Aorta (tissue), 5 donors: ENCODE measurements at places on chromosomes 1 and 21. TPM values are rescaled to one million over a fixed set of nuclear protein-coding genes. Genes with fewer than 3 reads are reported as not detected.

DNA sequence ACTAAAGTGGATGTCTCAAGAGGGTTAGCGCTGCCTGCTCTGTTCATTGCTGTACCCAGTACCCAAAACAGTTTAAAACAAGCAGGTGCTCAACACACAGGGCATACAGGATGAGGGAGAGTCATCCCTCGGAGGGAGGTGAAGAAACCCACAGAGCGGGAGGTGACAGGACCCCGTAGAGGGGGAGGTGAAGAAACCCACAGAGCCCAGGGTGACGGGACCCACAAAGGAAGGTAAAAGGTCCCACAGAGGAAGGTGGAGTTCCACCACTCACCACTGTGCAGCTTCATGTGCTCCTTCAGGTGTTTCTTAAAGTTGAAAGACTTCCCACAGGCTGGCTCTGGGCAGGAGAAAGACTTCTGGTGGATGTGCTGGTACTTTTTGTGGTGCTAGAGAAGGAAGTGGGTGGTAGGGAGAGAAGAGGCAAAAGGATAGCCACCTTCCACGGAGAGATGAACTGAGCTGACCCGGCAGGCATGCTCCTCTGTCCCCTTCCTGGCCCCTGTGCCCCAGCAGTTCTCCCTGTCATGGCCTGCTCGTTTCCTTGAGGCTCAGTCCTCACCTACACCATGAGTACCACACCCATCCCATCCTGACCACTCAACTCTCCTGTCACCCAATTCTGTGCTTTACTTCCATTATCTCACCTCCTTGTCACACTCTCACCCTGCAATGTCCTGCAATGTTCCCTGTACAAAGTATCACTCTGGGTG lies 5.1 kb downstream of the ZNF692 start:
- no peaks in the 10 kb centered on the region for H3K4me1 ChIP-seq
- DNase-seq, result no peak
- no peaks in the 10 kb centered on the region for H3K27me3 ChIP-seq
- H3K4me3 ChIP-seq, result no peak overlapping the region

GRCh38 chr1:46403916-46404315 lies 9.8 kb downstream of the FAAH start:
- DNase-seq, result peak; percentile 54
- no peak overlapping the region for H3K27ac ChIP-seq
- no peaks in the 10 kb centered on the region for H3K36me3 ChIP-seq
- H3K27me3 ChIP-seq, result no peaks in the 10 kb centered on the region
- H3K4me1 ChIP-seq, result no peaks in the 10 kb centered on the region
- no peak overlapping the region for H3K4me3 ChIP-seq

GRCh38 chr1:14366091-14367018 lies 232.1 kb upstream of the KAZN start:
- no peak overlapping the region for H3K27ac ChIP-seq
- H3K27me3 ChIP-seq, result no peaks in the 10 kb centered on the region
- peak; percentile 57 for DNase-seq

GRCh38 chr1:4755301-4755845 lies 101.0 kb downstream of the AJAP1 start:
- no peak overlapping the region for H3K4me3 ChIP-seq
- no peaks in the 10 kb centered on the region for H3K36me3 ChIP-seq
- H3K4me1 ChIP-seq, result no peaks in the 10 kb centered on the region
- DNase-seq, result no peak
- no peaks in the 10 kb centered on the region for H3K27me3 ChIP-seq

DNA sequence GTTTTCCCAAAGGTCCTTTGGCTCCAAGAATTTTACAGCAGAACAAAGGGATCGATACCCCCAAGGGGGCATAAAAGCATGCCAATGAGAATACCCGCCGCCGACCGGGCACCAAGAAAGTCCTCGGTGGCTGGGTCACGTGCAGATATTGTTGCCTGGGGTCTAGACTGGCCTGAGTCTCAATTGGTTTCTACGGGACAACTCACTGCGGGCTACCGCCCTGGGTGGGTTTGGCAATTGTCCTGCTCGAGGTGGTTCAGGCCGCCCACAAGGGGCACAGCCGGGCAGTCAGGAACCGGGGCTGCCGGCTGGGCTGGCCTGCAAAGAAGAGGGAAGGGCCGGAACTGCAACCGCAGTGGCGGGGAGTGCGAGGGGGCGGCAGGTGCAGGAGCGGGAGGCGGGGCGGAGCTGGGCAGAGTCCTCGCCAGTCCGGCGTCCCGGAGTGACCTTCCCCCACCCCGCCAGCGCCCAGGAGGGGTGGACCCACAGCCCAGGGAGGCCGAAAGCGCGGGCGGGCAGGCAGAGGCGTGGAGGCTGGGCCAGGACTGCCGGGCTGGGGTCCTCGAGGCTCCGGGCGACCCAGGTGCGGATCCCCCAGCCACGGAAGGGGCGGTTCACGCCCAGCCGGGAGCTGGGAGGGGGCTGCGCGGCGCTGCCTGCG lies 926 bp upstream of the ATP1B1 start:
- no peak overlapping the region for H3K27ac ChIP-seq
- H3K27me3 ChIP-seq, result no peaks in the 10 kb centered on the region
- DNase-seq, result peak; percentile 72
- H3K4me3 ChIP-seq, result peak overlapping the region; percentile 85
- peaks cover 2% of the 10 kb centered on the region for H3K4me1 ChIP-seq
- no peaks in the 10 kb centered on the region for H3K36me3 ChIP-seq

DNA sequence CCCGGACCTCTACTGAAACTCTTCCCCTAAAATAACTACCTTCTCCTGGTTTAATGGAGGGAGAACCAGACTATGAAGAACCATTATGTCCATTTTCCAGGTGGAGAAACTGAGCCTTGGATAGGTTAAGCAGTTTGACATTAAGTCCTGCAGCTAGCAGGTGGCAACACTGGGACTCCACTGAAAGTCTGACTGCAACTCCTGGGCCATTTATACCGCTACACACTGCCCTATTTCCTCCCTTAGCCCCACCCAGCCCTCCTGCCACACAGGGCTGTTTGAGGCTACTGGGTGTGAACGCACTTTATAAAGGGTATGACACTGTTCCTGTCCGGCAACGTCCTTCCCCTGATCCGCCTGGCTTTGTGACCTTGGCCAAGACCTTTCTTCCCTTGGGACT lies 511 bp upstream of the INPP5B start:
- no peak for DNase-seq
- H3K36me3 ChIP-seq, result no peaks in the 10 kb centered on the region
- no peak overlapping the region for H3K4me3 ChIP-seq
- H3K27me3 ChIP-seq, result no peaks in the 10 kb centered on the region
- H3K4me1 ChIP-seq, result no peaks in the 10 kb centered on the region
- H3K27ac ChIP-seq, result no peak overlapping the region

DNA sequence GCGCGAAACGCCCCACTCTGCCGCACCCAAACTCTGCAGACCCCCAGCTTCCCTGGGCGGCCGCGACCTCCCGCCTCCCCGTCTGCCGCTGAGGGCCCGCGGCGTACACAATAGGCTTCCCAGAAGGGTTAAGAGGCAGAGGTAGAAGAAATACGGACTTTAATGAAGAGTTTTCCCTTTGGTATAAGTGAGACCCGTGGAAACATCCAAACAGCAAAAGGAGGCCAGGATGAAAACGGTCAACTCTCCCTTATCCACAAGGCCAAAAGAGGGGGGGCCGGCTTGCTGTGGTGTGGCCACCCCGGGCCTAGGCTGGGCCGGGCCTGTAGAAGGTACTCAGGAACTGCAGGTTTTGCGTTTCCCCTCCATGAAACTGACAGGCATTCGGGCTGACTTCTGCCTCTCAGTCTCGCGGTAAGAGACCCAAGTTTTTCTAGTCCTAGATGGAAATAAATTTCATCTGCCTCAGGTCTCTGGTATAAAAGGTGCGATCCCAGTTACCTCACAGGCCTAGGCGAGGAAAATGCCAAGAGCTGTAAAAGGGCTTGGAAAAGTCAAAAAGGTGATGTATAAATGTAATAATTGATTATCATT lies 671 bp upstream of the PYGO2 start:
- peaks cover 12% of the 10 kb centered on the region for H3K36me3 ChIP-seq
- peak overlapping the region; percentile 72 for H3K4me3 ChIP-seq
- DNase-seq, result peak; percentile 48
- H3K4me1 ChIP-seq, result no peaks in the 10 kb centered on the region
- H3K27ac ChIP-seq, result peak overlapping the region; percentile 12

- no peaks in the 10 kb centered on the region for H3K4me1 ChIP-seq
- H3K27ac ChIP-seq, result peak overlapping the region; percentile 64
- no peaks in the 10 kb centered on the region for H3K36me3 ChIP-seq
- no peaks in the 10 kb centered on the region for H3K27me3 ChIP-seq
Measured at GRCh38 chr1:89064632-89065031, 376 bp downstream of the GBP1 start.

GRCh38 chr1:51760872-51761271 lies 117.7 kb downstream of the NRDC start:
- peaks cover 4% of the 10 kb centered on the region for H3K4me1 ChIP-seq
- H3K27me3 ChIP-seq, result no peaks in the 10 kb centered on the region
- H3K4me3 ChIP-seq, result no peak overlapping the region
- no peaks in the 10 kb centered on the region for H3K36me3 ChIP-seq
- H3K27ac ChIP-seq, result no peak overlapping the region
- no peak for DNase-seq

DNA sequence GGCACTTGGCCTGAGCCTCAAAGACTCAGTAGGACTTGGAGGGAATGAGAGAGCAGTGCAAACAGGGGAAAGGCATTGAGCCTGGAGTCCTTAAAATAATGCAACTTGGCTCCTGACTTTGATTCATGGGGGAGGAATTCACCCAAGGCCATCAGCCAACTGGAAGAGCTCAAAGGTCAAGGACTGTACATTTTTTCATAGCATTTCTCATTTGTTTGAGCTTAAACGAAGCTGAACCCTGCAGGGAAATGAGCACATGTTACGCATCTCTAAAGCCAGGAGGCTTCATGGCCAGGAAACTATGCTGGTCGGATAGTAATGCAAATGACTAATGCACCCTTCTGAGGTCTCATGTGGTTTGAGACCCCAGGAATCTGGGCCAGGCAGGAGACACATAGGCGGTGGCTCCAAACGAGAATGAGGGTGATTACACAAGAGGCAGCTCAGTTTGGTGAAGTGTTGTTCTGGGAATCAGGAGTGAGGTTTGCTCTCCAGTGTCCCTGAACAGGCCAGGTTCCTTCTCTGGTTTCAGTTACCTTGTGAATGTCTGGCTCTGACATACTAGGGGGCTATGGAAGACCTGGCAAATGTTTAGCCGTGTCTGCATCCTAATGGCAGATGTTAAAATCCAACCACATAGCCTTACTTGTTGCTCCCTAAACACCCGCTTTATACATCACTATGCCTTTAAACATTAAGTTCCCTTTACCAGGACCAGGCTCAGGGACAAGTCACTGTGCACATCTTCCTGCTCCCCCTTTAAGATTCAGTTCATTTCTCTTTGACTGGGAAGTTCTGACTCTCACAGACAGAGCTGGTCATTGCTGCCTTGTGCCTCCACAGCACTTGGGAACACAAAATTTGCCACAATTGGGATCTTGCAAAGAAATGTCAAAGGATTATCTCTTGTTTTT lies 503.9 kb upstream of the USP24 start:
- H3K27me3 ChIP-seq, result no peaks in the 10 kb centered on the region
- H3K4me3 ChIP-seq, result no peak overlapping the region
- no peaks in the 10 kb centered on the region for H3K36me3 ChIP-seq
- peaks cover 11% of the 10 kb centered on the region for H3K4me1 ChIP-seq

DNA sequence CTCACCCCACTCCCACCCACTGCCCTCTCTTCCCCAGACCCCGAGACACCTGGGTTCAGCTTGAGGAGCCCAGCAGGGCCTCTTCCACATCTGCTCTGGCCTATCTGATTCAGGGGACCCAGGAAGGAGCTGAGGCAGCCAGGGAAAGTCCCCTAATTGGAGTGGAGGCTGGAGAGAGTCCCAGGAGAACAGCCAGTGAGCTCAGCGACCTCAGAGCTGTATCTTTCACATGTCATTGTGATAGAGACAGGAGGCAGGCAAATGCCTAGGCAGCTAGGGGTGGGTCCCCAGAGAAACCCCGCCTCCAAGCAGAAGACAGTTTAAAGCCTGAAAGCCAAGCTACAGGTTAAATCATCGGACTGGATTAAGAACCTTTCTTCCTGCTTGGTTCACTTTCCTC lies 122.7 kb downstream of the MATN1 start:
- H3K27ac ChIP-seq, result no peak overlapping the region
- H3K27me3 ChIP-seq, result no peaks in the 10 kb centered on the region
- H3K4me3 ChIP-seq, result no peak overlapping the region
- no peaks in the 10 kb centered on the region for H3K4me1 ChIP-seq

GRCh38 chr1:6355621-6356020 lies 37.9 kb downstream of the ACOT7 start:
- no peak overlapping the region for H3K27ac ChIP-seq
- no peaks in the 10 kb centered on the region for H3K27me3 ChIP-seq
- H3K4me3 ChIP-seq, result no peak overlapping the region

- H3K4me3 ChIP-seq, result no peak overlapping the region
- H3K36me3 ChIP-seq, result no peaks in the 10 kb centered on the region
- no peaks in the 10 kb centered on the region for H3K4me1 ChIP-seq
- no peaks in the 10 kb centered on the region for H3K27me3 ChIP-seq
- no peak overlapping the region for H3K27ac ChIP-seq
Measured at GRCh38 chr21:40723317-40723716, 123.6 kb downstream of the DSCAM start.

- H3K36me3 ChIP-seq, result no peaks in the 10 kb centered on the region
- H3K27me3 ChIP-seq, result no peaks in the 10 kb centered on the region
- H3K27ac ChIP-seq, result no peak overlapping the region
- no peaks in the 10 kb centered on the region for H3K4me1 ChIP-seq
- no peak overlapping the region for H3K4me3 ChIP-seq
Measured at GRCh38 chr1:47213230-47213963, 18.6 kb downstream of the TAL1 start.

DNA sequence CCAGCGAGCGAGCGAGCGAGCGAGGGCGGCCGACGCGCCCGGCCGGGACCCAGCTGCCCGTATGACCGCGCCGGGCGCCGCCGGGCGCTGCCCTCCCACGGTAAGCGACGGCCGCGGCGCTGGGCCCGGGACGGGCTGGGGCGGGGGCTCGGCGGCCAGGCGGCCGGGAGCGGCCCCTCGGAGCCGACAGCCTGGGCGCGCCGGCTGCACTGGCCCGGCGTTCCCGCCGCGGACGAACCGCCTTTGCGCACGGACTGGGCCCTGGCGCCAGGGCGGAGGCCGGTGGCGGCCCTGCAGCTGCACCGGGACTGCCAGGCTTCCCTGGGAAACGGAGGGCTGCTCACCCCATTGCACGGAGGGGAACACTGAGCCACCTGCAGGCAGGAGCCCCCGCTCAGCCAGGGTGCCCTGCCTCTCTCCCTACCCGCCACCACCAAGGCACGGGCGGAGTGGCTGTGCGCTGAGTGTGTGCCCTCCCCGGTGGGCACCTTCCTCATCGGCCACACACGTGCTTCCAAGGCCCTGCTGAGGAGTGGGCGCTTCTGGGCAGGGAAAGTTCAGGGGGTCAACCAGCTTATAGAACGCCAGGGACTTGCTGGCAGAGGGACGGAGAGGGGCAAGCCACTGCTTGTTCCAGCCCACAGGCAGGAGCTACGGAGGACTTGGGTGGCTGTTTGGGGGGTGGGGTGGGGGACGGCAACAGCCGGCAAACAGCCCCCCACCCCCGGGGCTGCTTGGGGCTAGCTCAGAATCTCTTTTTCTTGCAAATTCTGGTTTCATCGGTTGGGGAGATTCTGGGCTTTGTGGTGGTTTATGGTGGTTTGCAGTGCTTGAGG lies 532 bp downstream of the CSF1 start:
- peak overlapping the region; percentile 9 for H3K27ac ChIP-seq
- H3K36me3 ChIP-seq, result no peaks in the 10 kb centered on the region
- DNase-seq, result no peak
- H3K27me3 ChIP-seq, result no peaks in the 10 kb centered on the region

GRCh38 chr1:239140968-239141367 lies 245.4 kb upstream of the CHRM3 start:
- H3K27me3 ChIP-seq, result no peaks in the 10 kb centered on the region
- H3K27ac ChIP-seq, result no peak overlapping the region
- DNase-seq, result no peak
- H3K4me3 ChIP-seq, result no peak overlapping the region
- H3K4me1 ChIP-seq, result no peaks in the 10 kb centered on the region

Gene GJA8
- total RNA-seq, result not detected

Gene SPOCD1
- 4.0 TPM for total RNA-seq

Gene F3
- total RNA-seq, result 33.3 TPM

Gene SERPINC1
- not detected for total RNA-seq

Gene MAD2L2
- 23.4 TPM for total RNA-seq

Gene SLC19A2
- total RNA-seq, result 26.9 TPM

Gene NES
- 47.9 TPM for total RNA-seq

Gene ZNF648
- not detected for total RNA-seq
